Right renal pelvis (tissue), 4 donors: ENCODE measurements at places on chromosomes 2 and 18. TPM values are rescaled to one million over a fixed set of nuclear protein-coding genes. Genes with fewer than 3 reads are reported as not detected.

DNA sequence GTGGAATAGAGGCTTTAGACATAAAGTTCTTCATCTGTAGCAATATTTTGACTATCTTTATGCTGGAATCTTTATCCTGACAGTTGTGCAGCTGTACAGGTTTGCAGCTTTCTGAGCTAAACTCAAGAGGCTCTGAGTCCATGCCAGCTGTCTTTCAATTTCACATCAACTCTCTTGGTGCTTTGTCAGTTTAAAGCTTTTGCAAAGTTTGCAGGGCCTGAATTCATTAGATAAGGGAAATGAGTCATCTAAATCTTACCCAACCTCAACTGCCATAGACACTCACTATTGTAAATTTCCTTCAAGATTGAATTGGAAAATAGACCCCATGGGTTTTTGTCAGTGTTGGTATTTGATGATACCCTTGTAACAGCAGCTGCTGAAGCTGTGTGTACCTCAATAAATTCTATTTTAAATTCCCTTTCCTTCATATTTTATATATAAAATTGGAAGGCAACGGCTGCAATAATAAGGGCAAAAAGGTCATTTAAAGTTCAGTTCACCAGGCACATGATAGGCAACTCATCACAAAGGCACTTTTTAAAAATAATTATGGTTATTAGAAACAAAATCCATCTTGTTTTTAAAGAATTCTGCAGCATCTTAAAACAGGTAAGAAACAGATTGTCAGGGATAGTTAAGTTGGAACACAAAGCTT is 169.9 kb upstream of the SLC39A10 start:
- DNase-seq, result no peak

The WDSUB1 gene
- 35.0 TPM for polyA plus RNA-seq

GRCh38 chr2:108607706-108608301 is 73.5 kb downstream of the LIMS1 start:
- no peak for DNase-seq

- DNase-seq, result no peak
Measured at GRCh38 chr2:7838669-7839068, 843.2 kb upstream of the ID2 start.

DNA sequence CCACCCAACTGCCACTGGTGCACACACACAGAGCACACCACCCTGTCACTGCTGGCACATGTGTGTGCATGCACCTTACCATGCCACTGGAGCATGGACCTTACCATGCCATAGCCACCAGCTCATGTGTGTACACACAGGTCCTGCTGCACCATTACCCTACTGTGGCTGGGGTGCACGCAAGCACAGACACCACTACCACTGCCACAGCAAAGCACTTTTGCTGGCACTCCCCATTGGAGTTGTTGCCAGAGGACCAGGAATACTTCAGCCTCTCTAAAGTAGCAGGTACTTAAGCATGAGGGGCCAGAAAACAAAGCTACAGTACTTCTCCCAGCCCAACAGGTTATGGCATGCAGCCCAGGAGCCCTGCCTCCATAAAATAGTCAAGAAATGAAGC is 404.8 kb downstream of the MBD2 start:
- DNase-seq, result no peak

The EMX1 gene
- polyA plus RNA-seq, result 48.0 TPM

GRCh38 chr2:120338015-120338414 is 7.9 kb upstream of the INHBB start:
- no peak for DNase-seq

DNA sequence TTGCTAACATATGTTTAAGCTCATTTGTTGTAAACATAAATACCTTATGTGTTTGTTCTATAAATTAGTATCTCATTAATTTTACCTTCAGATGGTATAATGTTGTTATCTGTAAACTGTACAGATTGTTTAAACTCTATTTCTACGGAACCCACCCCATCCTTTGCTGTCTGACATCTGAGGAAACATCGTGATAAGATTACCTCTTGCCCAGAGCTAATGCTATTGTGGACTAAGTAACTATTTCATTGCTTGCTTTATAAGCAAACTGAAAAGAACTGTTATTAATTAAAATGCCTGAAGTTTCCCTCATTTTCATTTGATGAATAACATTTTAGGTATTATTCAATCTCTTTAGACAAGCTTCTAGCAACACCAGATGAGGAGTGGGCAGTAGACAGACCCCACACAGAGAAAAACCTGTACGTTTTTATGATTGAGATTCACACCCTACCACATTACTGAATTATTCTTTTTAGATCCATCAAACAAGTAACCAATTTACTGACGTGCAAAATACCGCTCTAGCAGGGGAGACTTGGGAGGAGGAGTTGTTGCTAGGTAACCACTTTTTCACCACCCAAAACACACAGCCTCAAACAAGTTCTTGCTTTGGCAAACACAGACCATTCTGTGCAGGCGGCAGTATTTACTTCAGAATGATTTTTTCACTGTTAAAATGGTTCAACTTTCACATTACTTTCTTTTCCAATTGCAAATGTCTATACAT is 1.9 kb upstream of the SYT4 start:
- no peak for DNase-seq

The TOGARAM2 gene
- polyA plus RNA-seq, result 1.00 TPM
